Activated CD4-positive, alpha-beta T cell treated with anti-CD3 and anti-CD28 coated beads, Interleukin-2, Interleukin-4, amounts not matched to agents 100 ng/mL and 50 ng/mL, durations not matched to agents 16 hours and 8 hours (primary cell): ENCODE measurements at places on chromosomes 3 and 15.

GRCh38 chr3:52453496-52454249, at the start of gene TNNC1:
Gene TNNC1, minus strand, starts transcription at chr3:52454041. Its CDS starts 26 bp downstream, at chr3:52454015.
- no peak for DNase-seq

DNA sequence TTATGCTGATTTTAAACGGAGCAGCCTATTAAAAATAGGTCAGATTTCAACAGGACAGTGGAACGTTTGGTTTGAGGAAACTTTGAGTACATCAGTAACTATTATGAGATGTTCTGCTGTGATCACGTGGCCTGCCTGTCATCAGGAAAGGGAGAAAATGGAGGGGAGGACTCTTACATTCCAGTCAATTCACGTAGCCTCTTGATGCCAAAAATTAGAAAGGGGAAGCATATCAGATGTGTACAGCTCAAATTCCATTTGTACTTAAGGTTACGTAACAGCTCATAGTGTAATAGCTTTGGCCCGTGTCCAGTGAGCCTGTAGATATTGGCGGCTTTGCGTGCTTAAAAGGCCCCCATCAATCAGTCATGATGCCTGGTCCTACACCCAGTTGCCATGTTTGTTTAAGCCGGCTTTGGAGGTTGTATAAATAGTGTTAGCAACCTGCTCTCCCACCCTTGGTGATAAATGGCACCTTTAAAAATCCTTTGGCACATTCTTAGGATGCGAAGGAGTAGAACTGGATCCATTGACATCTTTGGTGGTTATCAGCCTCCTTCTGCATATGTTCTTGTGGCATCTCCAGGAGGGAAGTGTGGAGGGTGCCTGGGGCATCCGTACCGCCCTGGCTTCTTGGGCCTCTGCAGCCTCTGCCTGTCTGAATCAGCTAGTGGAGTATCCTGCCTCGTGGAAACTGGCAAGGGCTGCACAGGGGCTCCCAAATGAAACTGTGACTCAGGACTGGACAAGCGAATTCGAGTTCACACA, 163.9 kb downstream of the THSD4 start:
- DNase-seq, result no peak

- DNase-seq, result no peak
These were observed 78.7 kb downstream of the SLC9A9 start for GRCh38 chr3:143769616-143770015.

DNA sequence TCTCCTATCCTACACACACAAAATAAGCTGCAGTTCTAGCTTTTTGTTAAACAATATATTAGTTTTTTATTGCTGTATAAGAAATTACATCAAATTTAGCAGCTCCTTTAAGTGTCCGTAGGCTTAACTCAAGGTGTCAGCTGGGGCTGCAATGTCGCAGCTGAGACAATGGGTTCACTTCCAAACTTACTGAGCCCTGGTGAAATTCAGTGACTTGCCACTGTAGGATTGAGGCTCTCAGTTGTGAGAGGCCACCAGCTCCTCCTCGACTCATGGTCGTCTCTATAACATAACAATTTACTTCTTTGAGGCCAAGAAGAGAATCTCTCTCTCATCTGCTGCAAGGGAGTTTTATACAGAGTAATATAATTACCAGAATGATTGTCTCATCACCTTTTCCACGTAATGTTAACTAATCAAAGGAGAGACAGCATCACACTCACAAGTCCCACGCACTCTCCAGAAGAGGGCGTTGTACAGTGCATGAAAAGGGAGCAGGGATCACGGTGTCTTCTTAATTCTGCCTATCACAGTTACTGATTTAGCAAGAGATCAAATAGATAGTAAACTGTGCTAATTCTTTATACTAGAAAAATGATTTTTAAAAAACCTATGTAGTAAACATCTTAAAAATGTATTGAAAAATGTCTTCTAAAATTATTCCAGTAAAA, 735.6 kb upstream of the GBE1 start:
- no peak for DNase-seq

DNA sequence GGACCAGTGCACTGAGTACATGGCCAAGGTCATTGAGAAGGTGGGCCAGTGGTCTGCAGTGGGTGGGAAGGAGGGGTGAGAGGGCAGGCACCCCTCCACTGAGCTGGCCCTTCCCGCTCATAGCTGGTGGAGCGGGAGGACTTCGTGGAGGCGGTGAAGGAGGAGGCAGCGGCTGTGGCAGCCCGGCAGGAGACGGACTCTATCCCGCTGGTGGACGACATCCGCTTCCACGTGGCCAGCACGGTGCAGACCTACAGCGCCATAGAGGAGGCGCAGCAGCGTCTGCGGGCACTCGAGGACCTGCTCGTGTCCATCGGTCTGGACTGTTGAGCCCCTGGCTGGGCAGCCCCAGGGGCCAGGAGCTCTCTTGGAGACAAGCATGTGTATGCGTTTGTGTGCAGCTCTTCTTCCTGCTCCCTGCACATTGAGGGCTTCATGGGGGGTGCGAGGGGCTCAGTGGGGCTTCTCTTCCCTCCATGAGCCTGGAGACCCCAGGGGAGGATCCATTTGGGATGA, 7.5 kb downstream of the ABTB1 start:
- DNase-seq, result no peak

- DNase-seq, result no peak
These were observed 16.5 kb upstream of the ATP2B2 start for GRCh38 chr3:10521772-10522441.

DNA sequence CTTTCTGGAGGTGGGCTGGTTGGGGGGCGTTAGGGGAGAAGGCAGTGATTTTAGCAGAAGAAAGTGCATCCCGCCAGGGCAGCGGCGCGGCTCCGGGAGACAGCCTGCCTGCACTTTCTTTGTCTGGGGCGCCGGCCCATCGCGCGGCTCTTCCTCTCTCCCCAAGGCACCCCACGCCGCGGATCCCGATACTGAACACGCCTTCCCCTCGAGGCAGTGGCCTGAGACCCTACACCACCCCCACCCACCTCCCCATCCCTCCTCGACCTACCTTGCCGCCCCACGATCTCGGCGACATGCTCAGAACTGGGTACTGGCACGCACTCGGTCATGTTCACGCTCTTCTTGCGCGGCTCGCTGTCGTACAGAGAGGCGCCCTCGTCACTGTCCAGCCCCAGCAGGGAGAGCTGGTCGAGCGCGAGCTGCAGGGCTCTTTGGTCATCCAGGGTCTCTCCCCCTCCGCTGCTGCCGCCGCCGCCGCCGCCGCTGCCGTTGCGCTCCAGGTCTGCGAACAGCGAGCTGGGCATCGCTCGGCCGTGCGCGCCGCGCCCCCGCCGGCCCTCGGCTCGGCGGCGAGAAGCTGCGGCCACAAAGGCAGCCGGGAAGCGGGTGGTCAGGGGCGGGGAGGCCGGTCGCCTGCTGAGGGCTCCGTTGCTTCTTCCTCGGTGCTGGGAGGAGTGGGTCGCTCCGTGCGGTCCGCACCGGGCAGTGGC, 483 bp downstream of the MEX3B start:
- DNase-seq, result no peak

DNA sequence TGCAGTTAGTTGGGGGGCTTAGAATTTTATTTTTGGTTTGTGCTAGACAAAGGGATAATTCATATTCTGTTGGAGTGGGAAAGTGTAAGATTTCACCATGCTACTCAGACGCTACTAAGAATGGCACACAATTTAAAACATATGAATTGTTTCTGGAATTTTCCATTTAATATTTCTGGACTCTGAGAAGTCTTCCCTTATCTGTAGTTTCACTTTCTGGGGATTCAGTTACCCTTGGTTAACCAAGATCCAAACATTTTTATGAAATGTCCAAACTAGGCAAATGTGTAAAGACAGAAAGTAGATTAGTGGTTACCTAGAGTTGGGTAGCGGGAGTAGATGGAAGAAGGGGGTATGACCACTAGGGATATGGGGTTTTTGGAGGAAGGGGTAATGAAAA, 53.1 kb downstream of the TCF12 start:
- DNase-seq, result no peak

GRCh38 chr15:101089579-101090427, 162.0 kb downstream of the CHSY1 start:
- peak; percentile 12 for DNase-seq

GRCh38 chr3:57046101-57046765, 14.2 kb upstream of the SPATA12 start:
- DNase-seq, result no peak

- no peak for DNase-seq
These were observed 69.3 kb downstream of the TNFAIP8L3 start for GRCh38 chr15:51025454-51025846.

GRCh38 chr3:135690664-135691063, 274.9 kb upstream of the PPP2R3A start:
- no peak for DNase-seq

DNA sequence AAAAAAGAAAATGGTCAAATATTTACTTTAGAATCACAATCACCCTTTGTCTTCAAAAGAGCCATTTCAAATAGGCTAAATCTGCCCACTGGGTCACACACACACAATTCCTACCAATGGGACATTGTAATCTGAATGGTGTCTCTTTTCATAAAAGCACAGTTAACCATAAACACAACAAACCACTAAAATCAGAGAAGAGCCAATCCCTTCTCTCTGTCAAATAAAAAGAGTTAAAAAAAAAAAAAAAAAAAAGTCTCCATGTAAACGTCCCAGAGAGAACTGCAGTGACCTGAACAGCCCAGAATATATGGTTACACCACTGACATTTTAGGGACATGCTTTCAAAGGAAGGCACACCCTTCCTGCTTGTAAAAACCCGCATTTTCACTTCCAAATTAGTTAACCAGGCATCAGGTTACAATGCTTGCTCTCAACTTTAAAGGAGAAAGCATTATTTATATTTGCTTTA, 63.7 kb downstream of the PRICKLE2 start:
- DNase-seq, result no peak

DNA sequence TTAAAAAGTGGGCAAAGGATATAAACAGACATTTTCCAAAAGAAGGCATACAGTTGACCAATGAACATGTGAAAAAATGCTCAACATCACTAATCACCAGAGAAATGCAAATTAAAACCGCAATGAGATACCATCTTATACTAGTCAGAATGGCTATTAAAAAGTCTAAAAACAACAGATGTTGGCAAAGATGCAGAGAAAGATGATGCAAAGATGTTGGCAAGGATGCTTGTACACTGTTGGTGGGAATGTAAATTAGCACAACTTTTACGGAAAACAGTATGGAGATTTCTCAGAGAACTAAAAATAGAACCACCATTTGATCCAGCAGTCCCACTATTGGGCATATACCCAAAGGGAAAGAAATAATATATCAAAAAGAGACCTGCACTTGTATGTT, 53.5 kb downstream of the TLNRD1 start:
- DNase-seq, result no peak

DNA sequence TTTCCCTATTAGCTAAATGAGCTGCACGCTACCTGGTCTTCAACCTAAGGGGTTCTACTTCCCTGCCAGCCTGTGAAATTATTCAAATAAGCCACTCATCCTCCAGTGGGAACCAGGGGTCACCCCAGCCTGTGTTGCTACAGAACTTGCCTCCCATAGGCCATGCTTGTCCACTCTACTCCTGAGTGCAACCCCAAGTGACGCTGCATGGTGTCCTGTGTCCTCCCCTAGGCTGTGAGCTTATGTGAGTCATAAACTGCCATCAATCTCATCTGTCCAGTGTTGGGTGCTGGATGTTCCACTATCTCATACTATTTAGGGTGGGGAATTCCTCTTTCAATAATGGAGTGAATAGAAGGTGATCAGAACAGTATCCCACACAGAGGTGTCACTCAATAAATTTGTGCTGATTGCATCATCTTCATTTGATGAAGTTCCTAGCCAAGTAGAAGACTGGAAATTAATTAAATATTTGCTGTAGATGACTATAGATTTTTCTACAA, 49.8 kb upstream of the SSR3 start:
- DNase-seq, result no peak

DNA sequence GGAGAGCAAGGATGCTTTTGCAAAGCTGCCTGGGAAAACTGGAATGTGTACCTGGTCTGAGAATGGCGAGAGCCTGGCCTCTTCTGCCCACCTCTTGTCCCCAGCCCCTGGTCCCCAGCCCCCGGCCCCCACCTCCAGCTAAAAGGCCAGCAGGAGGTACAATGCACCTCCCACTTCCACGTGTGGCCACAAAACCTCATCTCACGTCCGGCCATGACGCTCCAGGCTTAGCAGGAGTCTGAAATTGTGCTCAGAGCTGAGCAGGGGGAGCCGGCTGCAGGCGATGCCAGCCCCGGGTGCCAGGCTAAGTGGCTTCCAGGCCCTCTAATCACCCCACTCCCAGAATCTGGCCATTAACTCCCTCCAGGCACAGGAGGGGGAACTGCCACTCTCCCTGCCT, 83.1 kb upstream of the PRR20G start:
- no peak for DNase-seq

DNA sequence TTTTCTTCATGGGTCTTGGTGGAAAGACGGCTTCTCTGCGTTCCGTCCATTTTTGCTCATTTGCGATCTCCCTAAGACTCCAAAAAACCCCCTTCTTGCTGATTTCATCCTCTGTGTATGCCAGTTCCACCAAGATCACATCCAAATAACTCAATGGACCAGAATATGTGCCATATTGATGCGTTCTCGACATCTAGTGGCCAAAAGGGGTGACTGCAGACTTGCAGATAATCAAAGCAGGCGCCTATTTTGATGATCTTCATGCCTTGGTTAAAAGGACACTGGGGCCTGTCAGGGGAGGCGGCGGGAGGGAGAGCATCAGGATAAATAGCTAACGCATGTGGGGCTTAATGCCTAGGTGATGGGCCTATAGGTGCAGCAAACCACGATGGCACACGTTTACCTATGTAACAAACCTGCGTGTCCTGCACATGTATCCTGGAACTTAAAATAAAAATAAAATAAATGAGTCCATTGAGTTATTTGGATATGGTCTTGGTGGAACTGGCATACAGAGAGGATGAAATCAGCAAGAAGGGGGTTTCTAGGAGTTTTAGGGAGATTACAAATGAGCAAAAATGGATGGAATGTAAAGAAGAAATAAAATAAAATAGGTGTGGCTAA, 104.2 kb upstream of the RAD18 start:
- DNase-seq, result peak; percentile 52

DNA sequence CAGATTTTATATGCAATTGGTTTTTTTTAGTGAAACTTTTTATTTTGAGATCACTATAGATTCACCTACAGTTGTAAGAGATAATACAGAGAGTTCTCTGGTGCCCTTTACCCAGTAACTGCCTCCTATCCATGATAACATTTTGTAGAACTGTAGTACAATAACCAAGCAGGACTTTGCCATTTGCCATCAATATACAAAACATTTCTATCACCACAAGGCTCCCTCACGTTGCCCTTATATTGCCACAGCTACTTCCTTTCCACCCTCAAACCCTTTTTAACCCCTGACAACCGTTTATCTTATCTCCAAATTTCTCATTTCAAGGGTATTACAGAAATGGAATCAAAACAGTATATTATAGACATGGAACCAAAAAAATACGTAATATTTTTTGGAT, 130.7 kb upstream of the GOLGA6L4 start:
- DNase-seq, result no peak

- no peak for DNase-seq
These were observed 157.9 kb downstream of the MEX3B start for GRCh38 chr15:81887912-81888311.

- DNase-seq, result no peak
These were observed 42.4 kb upstream of the KY start for GRCh38 chr3:134693226-134693625.
